ENCODE measurements at places on chromosomes 16 and 17.

GRCh38 chr17:45942284-45942683, 47.9 kb downstream of the MAPT start:
- no peak for DNase-seq

DNA sequence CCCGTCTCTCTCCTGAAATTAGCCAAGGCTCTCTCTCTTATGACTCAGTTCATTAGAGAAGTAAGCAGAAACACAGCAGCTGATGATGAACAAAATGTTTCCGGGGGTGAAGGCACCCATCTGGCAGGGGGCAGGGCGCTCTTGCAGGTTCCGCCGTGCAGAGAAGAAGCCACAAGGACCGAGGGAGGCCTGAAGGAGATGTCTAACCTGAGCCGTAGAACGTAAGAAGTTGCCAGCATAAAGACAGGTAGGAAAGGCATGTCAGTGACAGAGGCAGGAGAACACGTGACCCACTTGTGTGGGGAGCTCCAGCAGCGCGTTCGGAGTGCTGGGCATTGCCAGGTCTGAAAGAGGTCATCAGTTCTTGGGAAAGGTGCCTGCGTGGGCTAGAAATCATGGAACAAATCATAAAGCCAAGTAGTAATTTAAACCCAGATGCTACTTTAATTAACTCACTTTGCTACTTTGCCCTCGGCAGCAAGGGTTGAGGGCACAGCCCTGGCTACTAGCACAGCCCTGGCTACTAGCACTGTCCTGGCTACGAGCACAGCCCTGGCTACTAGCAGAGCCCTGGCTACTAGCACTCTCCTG, 198.6 kb downstream of the RPTOR start:
- DNase-seq: no peak

- no peak for DNase-seq
These were observed 7.8 kb downstream of the TSPOAP1 start for GRCh38 chr17:58320570-58321323.

GRCh38 chr17:19570544-19571062, 36.9 kb downstream of the SLC47A1 start:
- no peak for DNase-seq

All from activated CD4-positive, CD25-positive, alpha-beta regulatory T cell (primary cell).